ENCODE measurements at places on chromosomes 4 and X.

DNA sequence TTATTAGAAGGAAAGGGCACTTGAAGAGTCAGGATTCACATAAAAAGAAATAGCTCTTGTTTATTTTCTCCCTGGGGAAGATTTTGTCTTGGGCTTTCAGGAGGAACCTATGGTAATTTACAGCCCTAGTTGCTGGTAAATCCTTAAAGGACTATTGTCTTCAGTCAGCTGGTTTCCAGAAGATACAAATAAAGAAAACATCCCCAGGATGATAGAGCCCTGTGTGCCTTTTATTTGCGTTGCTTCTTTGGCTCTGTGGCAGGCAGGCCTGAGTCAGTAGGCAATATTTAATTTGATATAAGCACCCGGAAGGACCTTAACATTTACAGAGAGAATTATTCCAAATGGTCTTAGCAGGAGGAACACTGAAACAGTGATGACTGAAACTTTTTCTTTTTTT, 131.0 kb upstream of the SLC34A2 start:
- no peak for DNase-seq

GRCh38 chr4:38310446-38311043, 350.3 kb downstream of the PTTG2 start:
- no peak for DNase-seq

DNA sequence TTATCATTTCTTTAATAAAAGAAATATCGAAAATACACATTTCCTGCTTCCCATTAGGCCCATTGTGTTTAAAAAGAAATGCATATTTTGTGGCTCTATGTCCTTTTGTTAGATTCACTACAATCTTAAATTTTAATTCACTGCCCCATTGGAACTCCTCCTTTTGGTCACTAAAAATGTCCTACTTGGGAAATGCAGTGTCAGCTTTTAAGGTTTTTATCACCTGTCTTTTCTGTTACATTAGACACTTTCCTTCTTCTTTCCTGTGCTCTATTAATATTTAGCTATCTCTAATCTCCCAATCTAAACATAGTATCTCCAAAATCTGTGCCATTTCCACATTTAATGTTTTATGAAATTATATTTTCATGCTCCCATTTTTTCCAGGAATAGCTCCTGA, 164.9 kb upstream of the SPOCK3 start:
- no peak for DNase-seq

DNA sequence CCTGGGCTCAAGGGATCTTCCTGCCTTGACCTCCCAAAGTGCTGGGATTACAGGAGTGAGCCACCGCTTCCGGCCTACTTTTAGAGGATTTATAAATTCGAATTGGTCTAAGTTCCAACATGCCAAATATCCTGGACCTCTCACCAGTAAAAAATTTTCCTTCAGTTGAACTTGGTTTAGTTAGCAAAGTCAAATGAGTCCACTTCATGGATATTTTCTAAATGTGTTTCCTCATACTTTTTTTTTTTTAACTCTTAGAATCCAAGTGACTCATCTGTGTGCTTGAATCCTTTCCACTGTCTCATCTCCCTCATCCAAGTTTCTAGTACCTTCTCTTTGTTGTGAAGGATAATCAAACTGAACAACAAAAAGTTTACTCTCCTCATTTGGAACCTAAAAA, 49.7 kb downstream of the RBM47 start:
- no peak for DNase-seq

DNA sequence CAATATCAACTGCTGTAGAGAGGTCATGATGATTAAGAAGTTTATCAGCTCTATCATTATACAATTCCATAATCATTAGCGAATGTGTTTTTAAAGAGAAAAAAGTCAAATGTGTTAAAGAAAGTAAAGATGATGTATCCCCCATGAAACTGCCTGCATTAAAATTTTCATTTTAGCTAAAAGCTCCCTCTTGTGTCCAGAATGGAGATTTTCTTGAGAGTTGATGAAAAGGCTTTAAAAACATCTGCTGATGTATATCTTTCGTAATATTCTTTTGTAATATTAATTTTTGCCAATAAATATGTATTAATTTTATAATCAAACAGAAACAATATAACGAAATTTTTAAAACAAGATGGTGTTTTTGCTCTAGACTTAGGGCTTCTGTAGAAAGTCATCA, 52.1 kb upstream of the LHFPL1 start:
- no peak for DNase-seq

DNA sequence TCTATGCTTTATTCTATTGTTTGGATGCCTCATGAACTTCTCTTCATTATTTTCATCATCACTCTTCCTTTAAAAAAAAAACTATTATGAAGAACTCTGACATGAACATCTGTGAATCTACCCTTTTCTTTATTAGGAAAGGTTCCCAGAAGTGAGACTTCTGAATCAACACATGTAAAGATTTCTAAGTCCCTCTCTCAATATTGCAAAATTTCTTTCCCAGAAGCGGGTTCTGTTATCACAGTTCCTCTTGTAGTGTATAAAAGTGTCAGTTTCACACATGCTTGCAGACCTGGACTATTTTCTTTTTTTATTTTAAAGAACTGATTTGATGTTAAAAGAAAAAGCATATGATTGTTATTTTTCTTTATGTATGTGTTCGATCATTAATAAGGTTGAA, 330.8 kb upstream of the KLF3 start:
- no peak for DNase-seq

GRCh38 chr4:122010610-122011009, 58.8 kb upstream of the TRPC3 start:
- peak; percentile 25 for DNase-seq

DNA sequence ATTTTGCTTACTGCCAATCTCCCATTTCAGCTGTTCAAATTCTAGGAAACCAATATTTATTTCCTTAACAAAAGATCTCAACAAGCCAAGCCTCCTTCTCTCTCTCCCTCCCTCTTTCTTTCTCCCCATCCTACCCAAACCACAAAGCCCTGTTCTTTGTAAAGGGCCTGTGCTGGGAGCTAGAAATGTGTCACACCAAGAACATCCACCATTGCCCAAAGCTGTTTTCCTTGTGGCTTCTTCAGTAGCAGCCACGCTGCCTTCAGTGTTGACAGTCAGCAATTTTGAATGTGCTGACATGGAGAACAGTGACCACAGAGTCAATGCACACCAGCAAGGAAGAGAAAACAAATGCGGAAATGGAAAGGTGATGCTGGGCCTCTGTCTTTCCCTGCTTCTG, 203.0 kb downstream of the MAML3 start:
- no peak for DNase-seq
